ENCODE measurements at places on chromosomes 7 and 10.

DNA sequence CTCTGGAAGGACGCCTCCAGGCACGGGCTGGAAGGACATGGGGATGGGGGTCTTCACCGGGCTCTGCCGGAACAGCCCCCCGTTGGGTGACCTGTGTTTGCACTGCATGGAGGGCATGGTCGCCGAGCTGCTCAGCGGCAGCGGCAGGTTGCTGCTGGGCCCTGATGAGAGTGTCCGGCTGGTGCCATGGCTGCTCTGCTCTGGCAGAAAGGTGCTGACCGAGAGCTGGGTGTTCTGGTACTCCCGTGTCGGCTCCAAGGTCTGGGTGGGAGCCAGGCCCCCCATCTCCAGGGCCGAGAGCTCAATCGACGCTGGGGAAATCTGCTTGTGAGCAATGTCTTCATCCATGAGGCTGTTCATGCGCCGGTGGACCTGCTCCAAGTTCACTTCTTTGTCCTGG lies 764.3 kb downstream of the GRID1 start:
- no peak for DNase-seq

DNA sequence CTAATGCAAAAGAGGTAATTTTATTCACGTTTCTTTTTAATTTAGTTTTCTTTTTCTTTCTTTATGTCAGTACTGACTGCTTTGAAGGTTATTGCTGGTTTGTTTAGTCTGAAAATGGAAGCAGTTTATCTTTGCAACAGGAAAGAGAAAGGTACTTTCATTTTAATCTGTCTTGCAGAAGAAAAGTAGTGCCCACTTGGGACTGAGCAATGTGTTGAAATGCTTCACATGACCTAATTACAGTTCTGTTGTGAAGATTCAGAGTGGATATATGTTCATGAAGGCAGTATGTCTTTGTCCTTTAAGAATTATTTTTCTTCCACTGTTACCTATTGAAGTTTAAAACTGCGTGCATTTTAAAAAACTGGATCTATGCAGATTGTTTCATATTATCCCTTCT lies 80.1 kb downstream of the ANKIB1 start:
- DNase-seq, result peak; percentile 13

DNA sequence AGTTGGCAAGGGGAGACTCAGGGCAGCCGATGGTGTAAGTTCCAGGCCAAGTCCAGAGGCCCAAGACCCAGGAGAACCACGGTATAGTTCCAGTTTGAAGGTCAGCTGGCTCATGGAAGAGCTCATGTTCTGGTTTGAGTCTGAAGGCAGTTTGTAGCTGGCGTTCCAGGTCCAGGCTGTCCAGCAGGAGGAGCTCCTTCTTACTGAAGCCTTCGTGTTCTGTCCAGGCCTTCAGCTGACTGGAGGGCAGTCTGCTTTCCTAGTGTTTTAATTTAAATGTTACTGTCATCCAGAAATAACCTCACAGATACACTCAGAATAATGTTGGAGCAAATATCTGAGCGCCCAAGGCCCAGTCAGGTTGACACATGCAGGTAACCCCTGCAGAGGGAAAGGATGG lies 4.2 kb downstream of the SUN1 start:
- DNase-seq, result no peak

- DNase-seq, result no peak
Observed at GRCh38 chr10:20582041-20582440, 315.1 kb downstream of the NEBL start.

GRCh38 chr7:22115689-22116088 lies 170.0 kb upstream of the CDCA7L start:
- no peak for DNase-seq

DNA sequence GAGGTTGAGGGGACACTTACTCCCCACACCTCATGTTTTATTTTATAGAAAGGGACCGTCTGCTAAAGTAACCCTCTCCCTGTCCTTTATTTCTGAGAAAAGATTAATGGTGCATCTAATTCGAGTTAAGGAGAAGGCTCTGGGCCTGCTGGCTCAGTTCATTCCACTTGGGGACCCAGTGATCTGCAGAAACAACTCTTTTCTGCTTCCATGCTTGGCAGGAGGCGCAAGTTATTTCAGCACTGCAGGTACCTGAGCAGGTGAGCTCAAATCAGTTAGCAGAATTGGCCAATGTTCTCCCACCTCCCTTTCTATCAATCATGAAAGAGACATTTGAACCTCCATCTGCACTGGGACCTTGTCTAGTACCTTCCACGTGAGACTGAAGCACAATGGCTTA lies 396.1 kb downstream of the SFMBT2 start:
- no peak for DNase-seq

DNA sequence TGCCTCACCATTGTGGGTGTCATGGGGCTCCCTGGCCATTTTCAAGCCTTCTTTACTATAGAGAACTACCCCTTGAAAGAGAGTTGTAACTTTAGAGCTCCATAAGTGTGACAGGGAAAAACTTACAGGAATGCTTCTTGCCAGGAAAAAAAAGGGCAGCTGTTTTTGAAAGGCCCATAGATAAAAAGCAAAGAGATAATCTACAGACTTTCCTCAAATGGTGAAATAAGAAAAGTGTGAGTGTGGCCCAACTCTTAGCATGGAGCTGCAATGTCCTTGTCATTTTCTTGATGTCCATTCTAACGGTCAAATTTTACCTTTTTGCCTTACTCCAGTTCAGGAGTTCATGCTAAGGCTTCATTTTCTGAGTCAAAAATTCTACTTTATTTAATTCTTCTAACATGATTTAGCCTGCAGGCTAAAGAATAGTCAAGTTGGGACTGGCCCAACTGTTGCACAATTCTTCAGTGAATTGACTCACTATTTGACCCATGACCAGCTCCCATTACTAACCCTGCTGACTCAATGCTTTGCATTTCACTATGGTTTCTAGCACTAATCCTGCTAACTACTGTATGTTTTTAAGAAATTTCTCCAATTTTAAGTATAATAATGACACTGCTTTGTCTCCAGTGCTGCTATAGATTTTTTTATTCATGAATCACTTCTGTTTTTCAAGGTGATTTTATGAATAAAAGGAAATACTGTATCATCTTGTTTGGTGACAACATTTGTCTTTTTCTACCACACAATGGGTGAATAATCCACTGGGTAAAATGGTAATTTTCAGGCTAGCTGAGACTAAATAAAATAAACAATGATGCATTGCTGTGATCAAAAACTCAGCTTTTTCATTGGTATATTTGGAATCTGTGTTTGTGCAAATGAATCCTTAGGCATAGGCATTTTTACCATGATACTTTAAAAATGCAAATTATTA lies 41.4 kb upstream of the SGCE start:
- DNase-seq, result peak; percentile 95

DNA sequence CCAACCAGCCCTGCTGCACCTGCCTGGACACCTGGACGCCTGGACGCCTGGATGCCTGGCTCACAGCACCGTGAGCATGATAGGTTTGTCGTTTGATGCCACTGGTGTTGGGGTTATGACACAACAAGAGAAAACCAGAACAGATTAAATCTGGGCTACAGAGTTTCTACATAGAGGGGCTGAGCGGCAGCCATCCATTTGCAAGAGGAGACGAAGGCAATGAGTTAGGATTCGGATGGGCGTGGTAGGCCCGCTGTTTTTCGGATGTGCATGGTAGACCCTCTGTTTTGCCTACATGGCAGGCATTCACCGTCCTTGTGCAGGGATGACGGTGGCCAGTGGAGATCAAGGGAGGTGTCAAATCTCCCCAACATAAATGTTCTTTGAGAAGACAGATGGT lies 121.5 kb upstream of the RNF32 start:
- DNase-seq, result no peak
